Posterior cingulate gyrus (tissue), 11 donors: ENCODE measurements at places on chromosomes 13 and 19.

- no peak for DNase-seq
Observed at GRCh38 chr13:39784347-39784746, 128.9 kb downstream of the COG6 start.

DNA sequence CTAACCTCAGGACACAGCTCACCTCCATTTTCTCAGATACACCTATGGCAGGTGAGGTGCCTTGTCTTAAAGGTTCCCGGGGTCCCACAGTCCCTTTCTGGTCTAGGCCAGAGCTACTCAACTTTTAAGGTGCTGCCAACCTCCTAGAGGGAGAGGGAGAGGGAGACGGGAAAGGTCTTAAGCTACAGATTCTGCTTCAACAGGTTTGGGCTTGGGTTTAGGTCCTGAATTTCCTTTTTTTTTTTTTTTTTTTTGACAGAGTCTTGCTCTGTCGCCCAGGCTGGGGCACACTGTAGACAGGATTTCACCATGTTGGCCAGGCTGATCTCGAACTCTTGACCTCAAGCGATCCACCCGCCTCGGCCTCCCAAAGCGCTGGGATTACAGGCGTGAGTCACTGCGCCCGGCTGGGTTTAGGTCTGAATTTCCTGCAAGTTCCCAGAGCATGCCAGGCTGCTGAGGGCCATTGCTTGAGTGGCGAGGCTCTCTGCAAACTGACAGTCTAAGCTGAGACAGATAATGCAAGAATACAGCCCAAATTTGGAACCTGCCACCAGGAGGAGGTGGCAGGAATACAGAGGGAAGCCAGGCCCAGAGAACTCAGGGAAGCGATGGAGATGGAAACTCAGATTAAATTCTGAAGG, 7.8 kb upstream of the SYCN start:
- no peak for DNase-seq

DNA sequence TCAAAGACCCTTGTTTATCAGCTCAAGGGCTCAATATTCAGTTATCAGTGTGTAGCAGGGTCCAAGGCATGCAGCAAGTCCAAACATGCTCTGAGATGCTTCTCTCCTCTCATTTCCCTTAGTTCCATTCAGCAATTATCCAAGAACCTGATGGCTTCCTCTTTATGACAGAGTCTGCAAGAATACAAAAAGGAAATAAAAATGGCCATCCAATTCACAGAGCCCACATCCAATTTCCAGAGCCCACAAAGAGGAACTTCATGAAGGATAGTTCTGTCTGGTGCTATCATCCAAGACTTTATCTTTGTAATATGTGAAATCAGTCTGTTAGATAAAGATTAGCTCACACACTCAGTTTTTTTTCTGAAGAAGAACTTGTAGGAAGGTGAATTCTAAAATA, 217.2 kb downstream of the LACC1 start:
- no peak for DNase-seq

DNA sequence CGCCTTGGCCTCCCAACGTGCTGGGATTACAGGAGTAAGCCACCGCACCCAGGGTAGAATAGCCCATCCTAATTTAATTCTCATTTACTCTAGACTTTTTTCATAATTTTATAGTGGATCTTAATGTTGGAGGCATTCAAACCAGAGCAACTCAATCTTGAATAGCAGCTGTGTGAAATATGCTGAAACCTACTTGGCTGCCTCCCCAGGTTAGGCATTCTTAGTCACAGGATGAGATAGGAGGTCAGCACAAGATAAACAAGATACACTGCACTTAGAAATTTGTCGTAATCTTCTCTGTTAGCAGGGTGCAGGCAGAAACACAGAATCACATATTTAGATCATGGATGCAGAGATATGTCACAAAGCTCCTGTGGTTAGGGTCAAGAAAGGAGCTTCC, 2.7 kb upstream of the ZNF43 start:
- DNase-seq = no peak

- DNase-seq = no peak
Observed at GRCh38 chr13:43872181-43872580, 7.4 kb downstream of the CCDC122 start.
